ENCODE measurements at places on chromosomes 2 and 18.

- DNase-seq, result no peak
Observed at GRCh38 chr2:74001121-74001520, 16.4 kb downstream of the TET3 start.

DNA sequence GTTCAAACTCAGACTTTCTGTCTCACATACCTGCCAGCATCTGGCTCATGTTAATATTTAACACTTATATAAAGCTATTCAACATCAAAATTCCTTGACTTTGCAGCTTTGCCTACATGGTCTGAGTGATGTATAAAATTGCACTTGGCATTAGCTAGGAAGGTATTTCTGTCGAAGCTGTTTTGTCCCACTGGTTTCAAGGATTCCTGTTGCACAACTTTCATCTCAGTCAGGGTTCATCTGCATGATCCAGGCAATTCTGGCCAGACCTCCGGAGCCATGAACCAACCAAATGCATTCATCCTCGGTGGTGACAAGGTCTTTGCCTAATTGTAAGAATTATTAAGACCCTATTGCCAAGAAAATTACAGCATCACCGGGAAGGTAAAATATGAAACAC lies 185.4 kb downstream of the ZEB2 start:
- no peak for DNase-seq

- no peak for DNase-seq
Observed at GRCh38 chr2:1730015-1730927, 14.0 kb downstream of the PXDN start.

GRCh38 chr2:54979321-54980044 lies 70.8 kb downstream of the RTN4 start:
- no peak for DNase-seq

DNA sequence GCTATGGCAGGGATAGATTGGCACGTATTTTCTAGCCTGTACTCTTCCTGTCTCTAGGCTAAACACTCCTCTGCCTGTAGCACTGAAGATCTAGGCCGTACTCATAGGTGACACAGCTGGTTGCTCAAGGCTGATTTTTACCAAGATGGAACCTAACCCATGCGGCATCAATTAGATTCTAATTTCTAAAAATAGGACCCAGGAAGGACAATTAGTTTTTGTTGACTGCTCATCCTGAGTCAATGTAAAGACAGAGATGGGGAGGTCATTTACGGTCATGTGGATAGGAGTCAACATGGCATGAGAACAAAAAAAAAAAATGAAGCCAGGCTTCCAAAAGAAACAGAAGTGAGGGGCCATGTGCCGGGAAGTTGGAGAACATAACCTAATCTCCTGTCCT lies 360.7 kb upstream of the ETAA1 start:
- DNase-seq, result no peak

Measured in occipital lobe (tissue), 3 donors.